ENCODE measurements at places on chromosomes 16 and 17. TPM values are rescaled to one million over a fixed set of nuclear protein-coding genes. Genes with fewer than 3 reads are reported as not detected.
A peak's percentile ranks its signal among the peaks of the same experiment; 100 is the strongest.

Gene KCNJ12
- not detected for total RNA-seq

Gene IGFALS
- total RNA-seq = not detected

Gene CEP295NL
- total RNA-seq = not detected

DNA sequence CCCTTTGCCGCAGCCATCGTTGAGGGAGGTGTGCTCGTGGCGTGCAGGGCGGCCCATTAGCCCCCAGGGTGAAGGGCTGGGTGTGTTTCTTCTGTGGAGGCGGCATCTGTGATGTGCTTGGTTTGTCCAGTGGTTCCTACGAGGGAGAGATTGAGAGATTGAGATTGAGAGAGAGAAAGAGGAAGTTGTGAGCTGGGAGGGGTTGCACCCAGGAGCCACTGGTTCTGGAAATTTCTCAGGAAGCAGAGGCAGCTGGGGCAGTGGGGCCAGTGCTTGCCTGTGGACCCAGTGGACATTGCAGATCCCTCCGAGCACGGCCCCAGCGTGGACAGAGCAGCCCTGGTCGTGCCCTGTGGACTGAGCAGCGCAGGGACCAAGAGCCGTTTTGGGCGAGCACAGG is 72.0 kb upstream of the ZNF750 start:
- no peak overlapping the region for H3K4me3 ChIP-seq
- H3K4me1 ChIP-seq = peaks cover 31% of the 10 kb centered on the region
- H3K36me3 ChIP-seq = peaks cover 14% of the 10 kb centered on the region
- no peak for DNase-seq
- H3K27me3 ChIP-seq = no peaks in the 10 kb centered on the region

DNA sequence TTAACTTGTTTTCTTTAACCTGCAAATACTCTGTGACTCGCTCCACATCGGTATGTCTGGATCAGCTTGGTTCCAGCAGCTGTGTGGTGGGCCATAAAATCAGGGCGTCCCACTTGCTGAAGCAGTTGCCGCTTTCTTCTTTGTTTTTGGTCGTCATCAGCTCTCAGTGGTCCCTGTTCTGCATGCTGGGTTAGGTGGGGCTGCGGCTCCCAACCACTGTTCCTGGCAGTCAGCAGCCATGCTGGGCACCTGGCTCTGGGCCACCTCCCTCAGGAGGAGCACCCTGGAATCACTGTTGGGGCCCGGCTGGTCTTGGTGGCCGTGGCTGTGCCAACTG is 23.0 kb downstream of the MGRN1 start:
- no peaks in the 10 kb centered on the region for H3K27me3 ChIP-seq
- H3K4me3 ChIP-seq = no peak overlapping the region
- peaks cover 25% of the 10 kb centered on the region for H3K4me1 ChIP-seq
- H3K36me3 ChIP-seq = peaks cover 21% of the 10 kb centered on the region
- H3K27ac ChIP-seq = no peak overlapping the region
- DNase-seq = no peak

- H3K27ac ChIP-seq = peak overlapping the region; percentile 45
- DNase-seq = peak; percentile 26
- peaks cover 57% of the 10 kb centered on the region for H3K4me1 ChIP-seq
- H3K36me3 ChIP-seq = peaks cover 8% of the 10 kb centered on the region
These were observed 155.7 kb downstream of the SOCS1 start for GRCh38 chr16:11100239-11100750.

- peaks cover 8% of the 10 kb centered on the region for H3K36me3 ChIP-seq
- H3K4me1 ChIP-seq = peaks cover 12% of the 10 kb centered on the region
- no peak for DNase-seq
- peak overlapping the region; percentile 22 for H3K4me3 ChIP-seq
- H3K27me3 ChIP-seq = no peaks in the 10 kb centered on the region
These were observed 8.5 kb downstream of the TIMM22 start for GRCh38 chr17:1005361-1005946.

DNA sequence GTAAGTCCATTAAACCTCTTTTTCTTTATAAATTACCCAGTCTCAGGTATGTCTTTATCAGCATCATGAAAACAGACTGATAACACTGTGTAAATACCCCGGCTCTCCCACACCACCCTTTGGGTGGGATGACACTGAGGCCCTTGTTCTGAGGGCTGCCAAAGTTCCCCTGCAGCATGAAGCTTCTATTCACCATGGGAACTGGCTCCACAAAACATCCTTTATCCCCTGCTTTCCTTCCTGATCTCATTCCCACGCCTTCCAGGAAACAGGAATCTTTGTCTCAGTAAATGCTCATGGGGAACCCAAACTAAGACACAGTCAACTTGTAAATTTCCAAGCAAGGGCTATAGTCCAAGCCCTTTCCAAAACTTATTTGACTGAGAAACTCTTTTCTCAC is 88.4 kb downstream of the ABCC12 start:
- H3K27me3 ChIP-seq = no peaks in the 10 kb centered on the region
- H3K27ac ChIP-seq = no peak overlapping the region
- no peak for DNase-seq
- no peaks in the 10 kb centered on the region for H3K36me3 ChIP-seq

DNA sequence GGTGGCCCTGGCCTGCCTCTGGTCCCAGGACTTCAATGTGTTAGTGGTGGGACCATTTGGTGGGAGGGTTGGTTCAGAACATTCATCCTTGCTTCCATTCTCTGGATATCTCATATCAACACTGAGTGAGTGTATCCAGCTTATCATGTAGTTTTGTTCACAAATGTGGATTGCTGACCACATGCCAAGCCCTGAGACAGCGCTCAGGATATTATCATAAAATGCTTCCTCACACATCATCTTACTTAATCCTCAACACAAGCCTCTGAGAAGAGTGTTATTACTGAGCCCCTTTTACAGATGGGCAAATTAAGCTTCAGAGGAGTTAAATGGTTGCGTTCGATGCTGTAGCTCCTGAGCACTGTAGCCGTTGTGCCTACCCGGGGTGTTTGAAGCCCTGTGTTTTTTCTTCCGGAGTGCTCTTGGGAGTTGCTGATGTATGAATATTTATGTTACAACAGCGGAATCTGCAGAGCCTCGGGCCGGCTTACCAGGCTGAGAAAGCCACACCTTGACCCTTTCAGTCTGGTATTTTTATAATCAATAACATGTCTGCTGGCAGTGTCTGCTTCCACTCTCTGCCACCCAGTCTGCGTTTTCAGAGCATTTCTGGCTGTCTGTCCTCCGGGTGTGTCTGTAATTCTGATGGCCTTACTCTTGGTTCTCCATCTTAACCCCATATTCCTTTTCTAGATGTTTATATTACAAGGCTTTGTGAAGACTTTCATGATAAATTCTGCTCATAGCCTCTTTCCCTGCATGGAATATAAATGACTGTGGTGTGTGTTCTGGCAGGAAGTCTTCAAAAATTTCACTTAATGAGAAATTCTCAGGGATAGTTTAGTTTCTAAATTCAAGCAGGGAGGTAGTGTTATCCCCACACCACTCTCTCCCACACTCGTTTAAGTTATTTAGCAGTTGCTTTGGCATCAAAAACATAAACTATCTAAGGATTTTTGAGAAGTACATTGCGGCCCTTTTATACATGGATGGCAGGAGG is 2.9 kb downstream of the GLP2R start:
- H3K27me3 ChIP-seq = peaks cover 21% of the 10 kb centered on the region
- H3K4me1 ChIP-seq = no peaks in the 10 kb centered on the region
- no peak for DNase-seq
- H3K36me3 ChIP-seq = no peaks in the 10 kb centered on the region

GRCh38 chr17:8893621-8894201 is 26.2 kb upstream of the PIK3R6 start:
- H3K27ac ChIP-seq = no peak overlapping the region
- no peaks in the 10 kb centered on the region for H3K27me3 ChIP-seq
- H3K4me3 ChIP-seq = no peak overlapping the region

- H3K4me3 ChIP-seq = peak within 1 kb of the TSS; percentile 98
- peak within 1 kb of the TSS; percentile 98 for H3K27ac ChIP-seq
- no peaks in the 10 kb centered on the region for H3K27me3 ChIP-seq
- peaks cover 48% of the 10 kb centered on the region for H3K4me1 ChIP-seq
- DNase-seq = peak; percentile 91
These were observed at the start of gene IL21R for GRCh38 chr16:27401768-27402568. IL21R (plus strand) TSS chr16:27402174; CDS start chr16:27430072, 27,898 bp downstream.

DNA sequence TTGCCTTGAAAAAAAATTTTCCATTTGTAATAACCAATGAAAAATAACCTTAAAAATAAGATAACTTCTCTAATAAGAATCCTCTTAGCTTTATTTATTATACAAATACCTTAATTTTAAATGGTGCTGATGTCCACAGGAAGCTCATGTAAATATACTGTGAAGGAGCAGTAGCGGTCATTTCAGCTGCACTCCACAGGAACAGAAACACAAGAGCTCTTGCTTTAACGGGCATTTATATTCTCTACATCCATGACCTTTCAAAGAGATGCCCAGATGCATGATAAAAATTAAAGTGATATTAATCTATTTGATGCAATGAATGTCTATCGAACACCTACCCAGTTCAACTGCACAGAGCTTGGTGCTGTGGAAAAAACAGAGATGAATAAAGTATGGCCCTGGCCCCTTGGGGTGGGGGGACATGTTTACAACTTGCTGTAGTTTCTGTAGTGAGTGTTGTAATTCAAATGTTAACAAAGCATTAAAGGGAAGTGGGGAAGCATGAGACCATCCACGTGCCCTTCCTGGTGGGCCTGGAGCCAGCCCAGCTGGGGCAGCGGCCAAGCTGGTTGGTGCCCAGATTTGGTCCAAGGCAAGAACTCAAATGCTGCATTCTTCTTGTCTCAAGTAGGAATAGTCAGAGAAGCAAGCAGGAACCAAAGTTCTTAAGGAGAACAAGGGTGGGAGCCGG is 47.9 kb downstream of the IQCK start:
- H3K27me3 ChIP-seq = no peaks in the 10 kb centered on the region
- no peak overlapping the region for H3K27ac ChIP-seq
- DNase-seq = no peak
- H3K4me3 ChIP-seq = no peak overlapping the region
- H3K36me3 ChIP-seq = peaks cover 2% of the 10 kb centered on the region

- no peak for DNase-seq
- H3K4me1 ChIP-seq = no peaks in the 10 kb centered on the region
- peaks cover 6% of the 10 kb centered on the region for H3K36me3 ChIP-seq
- no peaks in the 10 kb centered on the region for H3K27me3 ChIP-seq
- no peak overlapping the region for H3K4me3 ChIP-seq
These were observed 19.0 kb downstream of the UNKL start for GRCh38 chr16:1395444-1396031.

DNA sequence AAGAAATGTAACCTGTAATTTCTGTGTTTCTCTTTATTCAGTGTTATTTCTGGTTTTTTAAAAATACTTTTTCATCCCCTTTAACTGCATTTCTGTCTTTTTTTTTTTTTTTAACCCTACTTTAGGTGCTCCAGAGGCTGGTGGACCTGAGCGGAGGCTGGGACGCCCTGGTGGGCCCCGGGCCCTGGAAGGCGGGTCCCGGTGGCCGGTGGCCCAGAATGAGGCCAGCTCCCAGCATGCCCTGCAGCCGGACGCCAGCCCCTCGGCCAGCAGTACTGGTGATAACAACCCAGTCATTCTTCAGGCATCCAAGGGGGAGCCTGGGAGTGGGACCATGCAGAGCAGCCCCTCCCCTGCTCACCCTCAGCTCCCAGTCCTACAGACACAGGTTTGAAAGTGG is 1.5 kb downstream of the SRCAP start:
- no peak for DNase-seq
- no peaks in the 10 kb centered on the region for H3K27me3 ChIP-seq
- H3K27ac ChIP-seq = peak overlapping the region; percentile 42
- H3K36me3 ChIP-seq = peaks cover 28% of the 10 kb centered on the region

GRCh38 chr17:61431594-61432311 is 20.5 kb upstream of the TBX4 start:
- DNase-seq = no peak
- no peak overlapping the region for H3K4me3 ChIP-seq
- no peaks in the 10 kb centered on the region for H3K4me1 ChIP-seq

- H3K27me3 ChIP-seq = peaks cover 11% of the 10 kb centered on the region
- DNase-seq = no peak
- peaks cover 4% of the 10 kb centered on the region for H3K36me3 ChIP-seq
- H3K4me3 ChIP-seq = no peak overlapping the region
These were observed 7.5 kb downstream of the CCL4 start for GRCh38 chr17:36111068-36111490.

DNA sequence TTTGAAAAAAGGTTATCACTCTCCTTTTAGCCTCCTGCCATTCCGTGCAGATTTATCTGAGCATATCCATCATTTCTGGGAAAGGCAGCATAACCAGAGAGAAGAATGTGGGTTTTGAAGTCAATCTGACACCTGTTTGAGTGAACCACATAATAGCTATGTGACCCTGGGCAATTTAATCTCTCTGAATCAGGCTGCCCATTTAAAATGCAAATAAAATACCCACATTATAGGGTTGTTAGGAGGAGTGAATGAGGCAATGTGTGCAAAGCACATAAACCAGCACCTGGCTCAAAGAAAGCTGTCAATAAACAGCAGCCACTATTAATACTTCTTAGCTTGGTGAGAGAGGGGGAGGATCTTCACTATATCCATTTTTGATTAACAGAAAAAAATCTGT is 88.0 kb downstream of the CACNG1 start:
- no peak for DNase-seq
- H3K36me3 ChIP-seq = peaks cover 22% of the 10 kb centered on the region
- no peaks in the 10 kb centered on the region for H3K27me3 ChIP-seq
- no peak overlapping the region for H3K4me3 ChIP-seq
- no peak overlapping the region for H3K27ac ChIP-seq

DNA sequence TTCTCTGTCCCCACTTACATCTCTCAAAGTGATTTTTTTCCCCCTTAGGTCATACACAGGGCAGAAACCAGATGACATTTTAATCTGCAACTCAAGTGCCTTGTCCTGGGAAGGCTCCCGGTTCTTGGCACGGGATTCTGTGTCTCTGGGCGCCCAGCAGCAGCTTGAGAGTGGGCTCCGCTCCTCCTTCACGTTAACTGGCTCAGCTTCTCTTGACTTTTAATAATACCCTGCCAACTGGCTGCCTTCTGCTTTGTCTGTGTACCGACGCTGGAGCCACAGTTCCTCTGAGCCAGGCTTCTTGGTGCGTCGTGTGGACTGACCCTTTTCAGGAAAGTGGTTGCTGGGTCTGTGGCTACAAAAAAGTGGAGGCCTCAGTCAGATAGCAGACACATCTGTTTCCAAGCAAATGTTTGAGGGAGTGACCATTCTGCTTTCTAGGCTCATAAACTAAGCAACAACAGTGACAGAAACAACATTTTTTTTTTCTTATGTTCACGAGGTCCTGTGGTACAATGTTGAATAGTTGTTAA is 64.9 kb downstream of the IRF8 start:
- H3K4me1 ChIP-seq = peaks cover 29% of the 10 kb centered on the region
- no peaks in the 10 kb centered on the region for H3K27me3 ChIP-seq
- H3K4me3 ChIP-seq = no peak overlapping the region

- no peaks in the 10 kb centered on the region for H3K36me3 ChIP-seq
- no peak overlapping the region for H3K4me3 ChIP-seq
- H3K4me1 ChIP-seq = no peaks in the 10 kb centered on the region
- no peak for DNase-seq
- H3K27ac ChIP-seq = no peak overlapping the region
- H3K27me3 ChIP-seq = peaks cover 14% of the 10 kb centered on the region
These were observed 56.0 kb upstream of the FAM20A start for GRCh38 chr17:68657166-68657565.

GRCh38 chr16:58046054-58046881 is 20.7 kb downstream of the MMP15 start:
- no peaks in the 10 kb centered on the region for H3K36me3 ChIP-seq
- DNase-seq = no peak
- no peaks in the 10 kb centered on the region for H3K4me1 ChIP-seq
- no peak overlapping the region for H3K4me3 ChIP-seq
- H3K27ac ChIP-seq = no peak overlapping the region

- no peak overlapping the region for H3K27ac ChIP-seq
- H3K27me3 ChIP-seq = peaks cover 8% of the 10 kb centered on the region
- H3K4me1 ChIP-seq = no peaks in the 10 kb centered on the region
- peak; percentile 34 for DNase-seq
- no peaks in the 10 kb centered on the region for H3K36me3 ChIP-seq
These were observed 26.3 kb downstream of the AARSD1 start for GRCh38 chr17:42937712-42938596.

Measured in activated naive CD8-positive, alpha-beta T cell treated with anti-CD3 and anti-CD28 coated beads for 36 hours (primary cell).